ENCODE measurements at places on chromosomes 12 and 14. TPM values are rescaled to one million over a fixed set of nuclear protein-coding genes. Genes with fewer than 3 reads are reported as not detected.

Gene ZBTB25
- total RNA-seq = 9.3 TPM

Gene NANOG
- not detected for total RNA-seq

Gene SLC5A8
- total RNA-seq = not detected

Gene PPP1R1A
- total RNA-seq = 246 TPM

Gene RPL10L
- total RNA-seq = not detected

All from gastrocnemius medialis (tissue), 4 donors.